Kidney glomerular epithelial cell (primary cell): ENCODE measurements at places on chromosomes 11 and 22.

GRCh38 chr11:2885017-2885677 is 428 bp downstream of the CDKN1C start:
- no peak for DNase-seq

GRCh38 chr22:49458708-49459099 is 369.0 kb downstream of the BRD1 start:
- no peak for DNase-seq

DNA sequence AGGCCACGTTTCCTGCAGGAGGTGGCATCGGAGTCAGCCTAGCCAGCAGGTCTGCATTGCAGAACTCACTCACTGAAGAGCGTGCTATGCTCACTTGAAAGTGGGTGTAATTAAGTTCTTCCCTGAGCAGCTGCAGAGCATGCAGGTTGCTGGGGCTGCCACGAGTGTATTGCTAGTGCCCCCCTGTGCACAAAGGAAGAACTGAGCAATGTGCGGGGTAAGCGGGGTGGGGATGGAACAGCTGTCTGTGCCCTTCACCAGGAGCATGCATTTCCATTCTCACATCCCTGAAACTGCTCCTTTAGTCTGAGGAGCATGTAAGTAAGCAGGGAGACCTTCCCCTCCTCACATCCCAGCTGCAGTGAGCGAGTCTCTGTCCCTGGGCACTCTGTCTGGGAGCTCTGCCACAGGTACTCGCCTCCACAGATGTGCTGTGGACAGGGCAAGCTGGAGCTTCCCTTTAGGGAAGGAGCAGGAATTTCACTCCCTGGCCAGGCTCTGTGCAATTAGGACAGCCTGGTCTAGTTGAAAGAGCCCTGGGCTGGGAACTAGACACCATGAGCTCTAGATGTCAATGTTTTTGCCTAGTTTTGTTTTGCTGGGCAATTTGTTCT is 1031.8 kb downstream of the NTM start:
- no peak for DNase-seq

DNA sequence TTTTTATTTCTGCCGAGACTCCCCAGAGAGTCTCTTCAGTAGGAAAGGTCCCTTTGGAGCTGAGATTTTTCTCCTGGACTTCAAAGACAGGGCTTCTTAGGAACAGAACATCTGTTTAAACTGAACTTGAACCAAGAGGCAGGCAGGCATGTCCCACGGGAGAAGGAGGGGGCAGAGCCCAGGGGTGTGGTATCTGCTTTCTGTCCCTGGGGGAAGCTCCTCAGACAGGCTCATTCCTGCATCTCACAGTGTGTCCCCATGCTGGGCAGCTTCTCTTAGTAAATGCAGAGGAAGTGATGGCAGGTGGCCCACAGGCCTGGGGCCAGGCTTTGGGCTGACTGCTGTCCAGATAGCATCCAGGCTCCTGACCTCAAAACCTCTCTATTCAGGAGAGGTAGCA is 47.3 kb downstream of the TSPAN18 start:
- DNase-seq = no peak

DNA sequence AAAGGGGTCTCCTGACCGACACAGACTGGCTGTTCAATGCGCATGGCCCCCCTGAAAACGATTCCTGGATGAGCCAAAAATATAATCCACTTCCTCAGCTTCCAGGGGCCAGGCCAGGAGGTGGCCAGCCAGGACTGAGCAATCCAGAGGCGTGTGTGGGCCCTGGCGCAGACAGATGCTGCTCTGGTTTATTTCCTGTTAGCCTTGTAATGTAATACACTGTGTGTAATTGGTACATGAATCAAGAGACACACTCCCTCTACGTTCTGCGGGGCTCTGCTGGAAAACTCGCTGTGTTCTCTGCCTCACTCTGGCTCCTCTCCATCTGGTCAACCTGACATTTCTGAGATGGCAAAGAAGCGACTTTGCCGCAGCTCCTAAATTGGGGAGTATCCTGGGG is 26.3 kb upstream of the ISX start:
- DNase-seq = no peak

DNA sequence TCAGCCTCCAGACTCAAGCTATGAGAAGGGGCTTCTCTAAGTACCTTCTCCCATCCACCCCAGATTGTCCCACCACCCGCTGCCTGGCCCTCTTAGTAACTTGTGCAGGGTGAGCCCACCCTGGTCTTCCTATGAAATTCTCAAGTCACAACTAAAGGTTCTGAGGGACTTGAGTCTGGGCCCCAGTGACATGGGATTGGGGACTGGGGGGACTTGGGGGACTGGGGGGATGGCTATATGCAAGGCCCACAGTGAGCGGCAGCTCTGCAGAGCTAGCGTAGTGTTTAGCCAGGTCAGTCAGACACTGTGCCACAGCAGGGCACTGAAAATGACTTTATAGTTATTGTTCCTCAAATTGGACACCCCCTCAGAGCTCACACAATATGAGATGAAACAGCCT is 622.3 kb upstream of the CADM1 start:
- no peak for DNase-seq
